AG08396 (cell line): ENCODE measurements at places on chromosomes 1 and 21.

GRCh38 chr1:40868051-40868723, 6.0 kb upstream of the CITED4 start:
- DNase-seq, result no peak

GRCh38 chr1:178161516-178161915, 67.6 kb downstream of the RASAL2 start:
- no peak for DNase-seq

GRCh38 chr21:36934864-36935420, 31.5 kb downstream of the HLCS start:
- DNase-seq, result no peak

DNA sequence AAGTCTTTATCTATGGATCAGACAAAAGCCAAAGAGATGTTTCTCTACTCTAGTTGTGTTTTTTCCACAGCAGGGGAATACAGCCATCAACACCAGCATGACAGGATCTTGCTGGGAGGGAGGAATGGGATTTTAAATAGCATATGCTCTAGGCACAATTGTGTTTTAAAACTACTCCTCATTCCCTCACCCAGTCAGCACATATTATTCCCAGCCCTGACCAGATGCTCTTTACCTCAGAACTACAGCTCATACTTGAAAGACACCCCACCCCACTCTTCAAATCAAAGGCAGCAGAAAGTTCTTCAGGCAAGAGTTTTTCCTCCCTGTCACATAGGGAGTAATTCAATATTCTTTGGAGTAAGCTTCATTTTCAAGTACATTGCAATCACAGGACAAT, 46.2 kb upstream of the TBX15 start:
- no peak for DNase-seq

DNA sequence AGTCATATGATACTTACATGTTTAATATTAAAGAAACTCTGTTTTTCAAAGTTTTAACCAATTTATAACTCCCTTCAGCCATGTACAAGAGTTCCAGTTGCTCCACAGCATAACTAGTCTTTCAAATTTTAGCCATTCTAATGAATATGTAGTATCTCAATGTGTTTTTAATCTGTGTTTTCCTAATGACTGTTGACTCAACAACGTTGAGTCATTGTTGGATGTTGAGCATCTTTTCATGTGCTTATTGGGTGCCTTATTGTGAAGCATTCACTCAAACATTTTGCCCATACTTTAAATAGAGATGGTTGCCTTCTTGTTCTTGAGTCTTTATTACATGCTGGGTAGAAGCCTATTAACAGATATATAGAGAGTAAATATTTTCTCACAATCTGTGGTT, 240.2 kb upstream of the LYPLAL1 start:
- no peak for DNase-seq
